Epithelial cell of proximal tubule (primary cell): ENCODE measurements at places on chromosomes 5 and 9. TPM values are rescaled to one million over a fixed set of nuclear protein-coding genes. Genes with fewer than 3 reads are reported as not detected.

The SUSD3 gene
- total RNA-seq: 1.4 and 2.9 TPM in 2 replicates

The ARID3C gene
- total RNA-seq: not detected in 2 replicates

The STPG3 gene
- total RNA-seq: not detected in 2 replicates

The KCNMB1 gene
- total RNA-seq: not detected in 2 replicates

The CD180 gene
- not detected in 2 replicates for total RNA-seq

The CDH6 gene
- 12.5 and 34.9 TPM in 2 replicates for total RNA-seq

The GAS1 gene
- 1.7 and 3.3 TPM in 2 replicates for total RNA-seq

The PTGS1 gene
- 2.2 and 6.0 TPM in 2 replicates for total RNA-seq
